CD4-positive, alpha-beta T cell treated with Interleukin-15 for 1 hour (primary cell): ENCODE measurements at places on chromosomes 1 and 21.
A peak's percentile ranks its signal among the peaks of the same experiment; 100 is the strongest.

DNA sequence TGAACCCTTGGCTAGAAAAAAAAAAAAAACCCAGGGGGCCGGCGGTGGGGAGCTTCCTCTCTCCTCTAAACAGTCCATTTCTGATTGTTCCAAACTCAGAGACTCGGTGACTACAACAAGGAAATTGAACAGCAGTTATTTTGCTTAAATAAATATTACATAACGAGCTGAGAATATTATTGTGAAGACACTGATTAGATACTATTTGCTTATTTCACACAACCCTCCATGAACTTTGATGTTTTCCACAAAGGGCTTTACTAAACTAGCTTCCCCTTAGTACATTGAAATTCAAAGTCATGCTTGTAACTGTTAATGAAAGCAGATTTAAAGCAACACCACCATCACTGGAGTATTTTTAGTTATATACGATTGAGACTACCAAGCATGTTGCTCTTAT is at the start of gene CFHR5:
Gene CFHR5 (plus strand): TSS at position 279 of the 400 bp plus-strand sequence. CDS start 109 bp downstream, at position 388.
- no peak for DNase-seq

- no peak for DNase-seq
Measured at GRCh38 chr1:51572365-51572764, 44.5 kb upstream of the OSBPL9 start.

DNA sequence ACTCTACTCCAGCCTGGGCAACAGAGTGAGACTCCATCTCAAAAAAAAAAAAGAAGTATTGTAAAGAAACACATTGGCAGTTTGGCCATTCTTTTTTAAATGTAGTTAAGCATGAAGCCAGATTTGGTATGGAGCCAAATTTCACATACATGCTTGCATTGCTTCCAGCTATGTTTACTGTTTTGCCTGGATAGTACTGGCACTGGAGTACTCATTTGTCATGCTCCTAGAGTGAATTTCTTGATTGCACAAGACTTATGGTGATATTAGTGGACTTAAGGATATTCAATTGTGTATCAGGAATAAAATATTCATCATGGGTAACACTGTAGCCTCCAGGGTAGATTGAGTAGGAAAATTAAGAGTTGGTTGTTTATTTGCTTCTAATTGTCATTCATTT is 24.5 kb upstream of the SLC9A1 start:
- DNase-seq = no peak

- DNase-seq = peak; percentile 93
Measured at GRCh38 chr1:25232027-25232865, at the start of gene SYF2. TSS of gene SYF2 (minus strand) at chr1:25232502. CDS start at chr1:25232467, 35 bp downstream.

DNA sequence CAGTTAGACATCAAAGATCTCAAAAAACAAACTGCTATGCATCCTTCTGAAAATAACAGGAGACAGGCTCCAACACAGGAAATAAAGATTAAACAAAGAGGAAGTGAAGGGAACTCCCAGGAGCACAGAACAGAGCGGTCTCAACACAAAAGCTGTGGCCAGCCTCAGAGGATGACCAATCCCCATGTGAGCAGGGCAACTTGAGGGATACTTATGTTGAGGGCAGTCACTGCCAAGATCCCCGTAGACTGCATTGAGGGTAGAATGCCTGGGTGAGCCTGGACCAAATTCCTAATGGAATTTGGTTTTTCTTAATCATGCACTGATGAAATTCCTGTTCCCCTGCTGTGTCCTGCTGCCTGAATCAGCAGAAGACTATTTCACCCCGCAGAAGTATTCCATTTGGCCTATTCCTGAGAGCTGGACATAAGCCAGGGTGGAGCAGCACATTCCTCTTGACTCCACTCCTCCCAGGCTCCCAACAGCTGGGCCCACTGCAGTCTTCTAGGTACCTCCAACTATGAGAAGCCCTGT is 49.0 kb downstream of the JAK1 start:
- DNase-seq = peak; percentile 53

- DNase-seq = no peak
Measured at GRCh38 chr1:234558330-234558836, 51.6 kb downstream of the IRF2BP2 start.

- no peak for DNase-seq
Measured at GRCh38 chr1:98437540-98437939, 224.0 kb upstream of the SNX7 start.

GRCh38 chr1:97674517-97674916 is 246.3 kb downstream of the DPYD start:
- DNase-seq = no peak

GRCh38 chr1:179231923-179232322 is 2.4 kb upstream of the ABL2 start:
- no peak for DNase-seq

- peak; percentile 16 for DNase-seq
Measured at GRCh38 chr1:3012456-3013291, 8.6 kb upstream of the ACTRT2 start.

GRCh38 chr1:176617881-176618280 is 154.9 kb downstream of the PAPPA2 start:
- no peak for DNase-seq

DNA sequence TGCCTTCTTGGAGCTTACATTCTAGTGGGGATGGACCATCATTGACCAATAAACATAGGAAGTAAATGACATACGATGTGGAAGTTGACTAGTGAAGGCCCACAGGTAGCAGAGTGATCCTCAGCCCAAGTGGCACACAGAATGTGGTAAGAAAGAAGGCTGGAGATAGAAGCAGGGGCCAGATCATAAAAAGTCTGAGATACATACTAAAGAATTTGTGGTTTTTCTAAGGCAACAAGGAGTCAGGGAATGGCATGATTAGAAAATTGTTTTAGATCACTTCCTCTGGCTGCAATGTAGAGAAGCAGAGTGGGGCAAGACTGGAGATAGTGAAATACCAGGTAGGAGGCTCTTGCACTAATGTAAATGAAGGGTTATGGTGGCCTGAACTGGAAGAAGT is 154.0 kb downstream of the VPS13D start:
- DNase-seq = no peak

- no peak for DNase-seq
Measured at GRCh38 chr21:46361935-46362334, 38.0 kb downstream of the PCNT start.

DNA sequence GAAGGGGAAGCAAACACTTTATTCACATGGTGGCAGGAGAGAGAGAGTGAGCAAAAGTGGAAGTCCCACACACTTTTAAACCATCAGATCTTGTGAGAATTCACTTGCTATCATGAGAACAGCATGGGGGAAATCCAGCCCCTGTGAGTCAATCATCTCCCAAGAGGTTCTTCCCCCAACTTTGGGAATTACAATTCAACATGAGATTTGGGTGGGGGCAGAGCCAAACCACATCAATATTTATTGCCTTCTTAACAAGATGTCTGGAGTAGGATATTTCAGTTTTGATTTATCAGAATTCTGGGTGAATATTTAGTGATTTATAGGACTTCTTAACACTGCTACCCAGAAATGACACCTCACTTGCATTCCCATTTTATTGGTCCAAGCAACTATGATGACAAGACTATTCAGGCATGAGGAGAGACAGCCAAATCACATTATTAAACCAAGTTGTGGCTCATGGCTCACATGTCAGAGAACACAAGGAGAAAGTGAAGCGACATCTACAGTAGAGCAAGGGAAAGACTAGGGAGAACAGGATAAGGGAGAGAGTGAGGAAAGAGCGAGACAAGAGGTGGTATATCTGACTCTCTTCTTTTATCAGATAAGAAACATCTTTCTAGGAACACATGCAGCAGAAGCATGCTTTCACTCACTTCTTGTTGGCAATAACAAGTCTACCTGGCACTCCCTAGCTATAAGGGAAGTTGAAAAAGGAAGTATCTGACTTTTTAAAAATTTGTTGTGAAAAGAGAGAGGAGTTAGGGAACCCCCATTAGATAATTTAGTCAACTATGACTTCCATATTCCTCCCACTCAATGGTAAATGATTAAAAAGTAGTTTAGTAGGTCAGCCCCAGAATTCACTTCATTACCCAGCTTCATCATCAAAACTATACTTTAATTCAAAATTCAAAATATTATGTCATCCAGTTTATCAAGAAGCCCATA is 36.6 kb upstream of the PTPRC start:
- DNase-seq = no peak

GRCh38 chr1:28986306-28986910 is 72.0 kb downstream of the EPB41 start:
- no peak for DNase-seq

- no peak for DNase-seq
Measured at GRCh38 chr1:248114890-248115289, 19.9 kb downstream of the OR2L13 start.

- no peak for DNase-seq
Measured at GRCh38 chr1:220950576-220950975, 71.3 kb downstream of the HLX start.

- DNase-seq = no peak
Measured at GRCh38 chr1:160924791-160925651, 29.6 kb downstream of the ITLN2 start.

DNA sequence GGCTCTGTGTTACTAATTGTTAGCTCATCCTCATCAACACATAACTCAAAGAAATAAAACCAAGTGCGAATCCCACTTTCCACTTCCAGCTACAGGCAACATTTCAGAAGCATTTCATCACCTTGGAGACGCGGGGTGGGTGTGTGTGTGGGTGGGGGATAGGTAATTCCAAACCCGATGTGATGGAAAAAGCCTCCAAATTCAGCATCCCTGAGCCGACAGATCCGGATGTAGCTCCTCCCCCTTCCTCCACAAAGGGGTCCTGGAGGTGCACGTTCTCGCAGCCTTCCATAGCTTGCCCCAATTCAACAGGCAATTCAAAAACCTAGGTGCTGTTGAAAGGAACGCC is 486 bp downstream of the HSPA13 start:
- no peak for DNase-seq

- DNase-seq = no peak
Measured at GRCh38 chr1:46461809-46462448, 27.7 kb upstream of the DMBX1 start.

- no peak for DNase-seq
Measured at GRCh38 chr1:74835051-74835450, 102.1 kb downstream of the TYW3 start.

DNA sequence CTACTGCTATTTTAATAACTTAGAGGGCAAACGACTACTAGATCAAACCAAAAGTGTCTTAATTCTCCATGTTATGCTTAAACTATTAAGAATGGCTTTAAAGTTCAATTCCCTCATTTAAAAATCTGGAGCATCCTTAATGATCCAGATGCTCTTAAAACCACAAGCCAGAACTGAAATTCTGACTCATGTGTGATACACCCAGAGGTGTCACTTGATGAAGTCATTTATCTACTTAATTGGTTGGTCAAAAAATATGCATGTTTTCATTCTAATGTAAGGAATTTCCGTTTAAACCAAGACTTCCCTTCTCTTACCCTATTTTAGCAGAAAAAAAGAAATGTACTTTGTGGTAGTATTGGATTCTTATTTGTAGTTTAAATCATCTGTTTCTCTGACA is 1261.2 kb upstream of the B3GALT2 start:
- DNase-seq = no peak

GRCh38 chr1:204102029-204102611 is 29.2 kb downstream of the SOX13 start:
- DNase-seq = no peak

GRCh38 chr1:159152031-159152430 is 19.4 kb upstream of the CADM3 start:
- no peak for DNase-seq

- DNase-seq = no peak
Measured at GRCh38 chr1:112672842-112673241, 1.6 kb upstream of the MOV10 start.

DNA sequence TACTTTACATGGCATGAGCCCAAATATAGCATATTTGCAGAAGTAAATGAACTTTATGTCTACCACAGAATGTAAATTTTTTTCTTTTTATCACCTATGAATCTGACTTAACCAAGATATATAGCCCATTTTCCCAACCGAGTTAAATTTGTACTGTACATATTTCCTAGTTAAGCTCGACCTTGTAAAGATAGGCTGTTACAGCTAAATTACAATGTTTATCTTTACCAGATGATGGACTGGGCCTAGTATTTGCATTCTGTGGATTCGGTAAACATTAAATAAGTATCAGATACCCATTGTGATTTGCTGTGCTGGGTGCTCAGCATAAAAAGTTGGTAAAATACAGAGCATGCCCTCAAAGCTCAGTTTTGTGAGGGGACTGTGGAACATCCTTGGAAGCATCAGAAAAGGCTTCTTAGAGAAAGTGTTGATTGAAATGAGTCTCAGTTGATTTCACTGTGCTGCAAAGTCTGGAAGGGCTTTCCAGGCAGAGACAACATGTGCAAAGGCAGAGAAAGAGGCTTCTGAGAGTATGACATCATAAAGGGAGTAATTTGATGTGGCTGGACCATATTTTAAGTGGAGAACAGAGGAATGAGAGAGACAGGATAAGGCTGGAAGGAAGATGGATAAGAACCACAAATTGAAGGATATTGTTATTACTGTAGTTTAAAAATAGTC is 27.4 kb downstream of the MORC3 start:
- DNase-seq = no peak

- DNase-seq = no peak
Measured at GRCh38 chr1:91817211-91817905, 68.6 kb downstream of the TGFBR3 start.

- DNase-seq = no peak
Measured at GRCh38 chr1:237470712-237471338, 419.9 kb downstream of the ZP4 start.

- DNase-seq = no peak
Measured at GRCh38 chr1:44673675-44674112, 587 bp downstream of the TMEM53 start.

GRCh38 chr1:168331569-168331968 is 50.9 kb downstream of the TBX19 start:
- no peak for DNase-seq

DNA sequence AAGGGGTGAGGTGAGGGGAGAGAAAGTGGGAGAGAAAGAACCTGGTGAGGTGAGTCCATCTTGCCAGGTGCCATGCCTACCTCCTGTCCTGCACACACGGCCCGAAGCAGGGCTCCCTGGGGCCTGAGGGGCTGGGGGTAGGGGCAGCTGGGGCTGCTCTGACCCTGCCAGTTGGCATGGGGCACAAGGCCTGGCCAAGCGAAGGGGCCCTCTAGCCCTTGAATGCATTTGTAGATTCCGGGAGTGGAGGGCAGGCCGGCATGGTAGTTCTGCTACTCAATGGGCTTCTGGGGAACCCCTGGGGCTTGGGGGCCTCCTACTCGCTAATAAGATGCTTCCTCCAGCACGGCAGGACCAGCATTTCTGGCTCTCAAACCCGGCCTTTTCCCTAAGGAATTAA is 3.6 kb upstream of the PRDM16 start:
- peak; percentile 7 for DNase-seq

DNA sequence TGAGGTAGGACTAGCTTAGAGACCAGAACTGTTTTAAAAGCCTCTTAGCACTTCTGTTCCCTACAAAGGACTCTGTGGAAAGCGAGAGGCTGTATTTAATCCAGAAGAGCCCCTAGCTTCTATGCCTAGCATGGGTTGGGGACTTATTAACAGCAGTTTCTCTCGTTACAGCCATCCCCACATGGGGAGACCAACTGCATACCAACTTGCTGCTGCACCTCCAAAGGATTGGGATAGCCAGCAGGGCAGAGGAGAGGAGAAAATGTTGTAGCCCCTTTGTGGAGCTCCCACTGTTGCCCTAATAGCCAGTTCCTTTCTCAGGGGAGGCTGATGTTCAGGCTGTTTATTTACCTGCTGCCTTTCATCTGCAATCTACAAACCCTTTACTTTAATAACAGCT is 11.0 kb upstream of the CELSR2 start:
- DNase-seq = no peak
